ENCODE measurements at places on chromosomes 1 and 21. TPM values are rescaled to one million over a fixed set of nuclear protein-coding genes. Genes with fewer than 3 reads are reported as not detected.

PPP1R12B gene
- 30.5 TPM for total RNA-seq

C1orf94 gene
- total RNA-seq = 0.25 TPM

SLC1A7 gene
- not detected for total RNA-seq

ZMYM1 gene
- total RNA-seq = 23.4 TPM

HSPB7 gene
- not detected for total RNA-seq

SH2D5 gene
- total RNA-seq = 0.49 TPM

FMO2 gene
- 0.25 TPM for total RNA-seq

TNFRSF25 gene
- total RNA-seq = 10.6 TPM

TRIM45 gene
- total RNA-seq = 3.9 TPM

ACTN2 gene
- total RNA-seq = 43.5 TPM

NHLH1 gene
- 0.98 TPM for total RNA-seq

OR2M3 gene
- under 0.01 TPM for total RNA-seq

TCHHL1 gene
- not detected for total RNA-seq

TENT5C gene
- total RNA-seq = 4.2 TPM

SPATA1 gene
- total RNA-seq = 0.74 TPM

TACSTD2 gene
- not detected for total RNA-seq

CROCC gene
- 20.7 TPM for total RNA-seq

CDC42 gene
- total RNA-seq = 313 TPM

PTPN14 gene
- 3.4 TPM for total RNA-seq

SLC16A4 gene
- total RNA-seq = 3.7 TPM

GSTM3 gene
- total RNA-seq = 69.8 TPM

KCNE1 gene
- 1.2 TPM for total RNA-seq

FCGR3A gene
- 2.5 TPM for total RNA-seq

APOBEC4 gene
- total RNA-seq = not detected

HPCA gene
- total RNA-seq = 42.0 TPM

SH3GLB1 gene
- 115 TPM for total RNA-seq

LRRC71 gene
- total RNA-seq = 0.25 TPM

NBPF6 gene
- total RNA-seq = not detected

HUNK gene
- total RNA-seq = 13.5 TPM

CLCA1 gene
- not detected for total RNA-seq

EFNA3 gene
- 10.6 TPM for total RNA-seq

NPL gene
- total RNA-seq = 3.7 TPM

TDRD5 gene
- 1.2 TPM for total RNA-seq

DAB1 gene
- 42.3 TPM for total RNA-seq

CXADR gene
- total RNA-seq = 255 TPM

LPAR3 gene
- 0.74 TPM for total RNA-seq

GBP5 gene
- total RNA-seq = 0.25 TPM

INSRR gene
- 0.25 TPM for total RNA-seq

CENPL gene
- 12.8 TPM for total RNA-seq
